Midbrain (tissue), 1 donor: ENCODE measurements at places on chromosomes 1 and 21.

GRCh38 chr1:184553845-184554244 lies 167.0 kb downstream of the C1orf21 start:
- DNase-seq: no peak

DNA sequence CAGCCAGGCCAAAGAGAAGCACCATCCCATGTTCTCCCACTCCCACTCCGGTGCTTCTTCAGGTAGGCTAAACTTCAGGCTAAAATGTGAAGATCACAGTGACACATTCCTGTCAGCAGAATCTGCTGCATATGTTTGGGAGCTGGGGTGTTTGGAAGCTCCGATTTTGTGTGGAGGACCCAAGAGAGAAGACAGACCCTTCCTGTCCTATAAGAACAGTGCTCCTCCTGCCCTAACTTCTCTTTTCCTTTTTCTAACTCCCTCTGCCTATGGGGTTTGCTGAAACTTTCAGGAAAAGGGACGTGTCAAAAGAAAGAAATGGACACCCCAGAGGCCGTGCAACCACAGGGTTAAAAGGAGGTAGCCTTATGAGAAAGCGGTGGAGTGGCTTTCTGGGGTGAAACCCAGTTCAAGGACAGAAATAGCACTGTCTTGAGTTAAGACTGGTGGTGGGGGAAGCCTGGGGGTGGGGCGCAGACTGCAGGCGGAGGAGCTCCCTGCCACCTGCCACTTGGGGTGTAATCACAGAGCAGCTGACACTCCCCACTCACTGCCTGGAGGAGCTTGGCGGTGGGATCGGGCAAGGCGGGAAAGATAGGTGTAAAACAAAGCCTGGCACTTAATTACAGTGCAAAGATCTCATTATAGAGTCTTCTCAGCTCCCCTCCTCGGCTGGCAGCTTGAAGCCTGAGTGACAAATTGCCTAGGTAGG lies 645 bp upstream of the TLR5 start:
- no peak for DNase-seq

DNA sequence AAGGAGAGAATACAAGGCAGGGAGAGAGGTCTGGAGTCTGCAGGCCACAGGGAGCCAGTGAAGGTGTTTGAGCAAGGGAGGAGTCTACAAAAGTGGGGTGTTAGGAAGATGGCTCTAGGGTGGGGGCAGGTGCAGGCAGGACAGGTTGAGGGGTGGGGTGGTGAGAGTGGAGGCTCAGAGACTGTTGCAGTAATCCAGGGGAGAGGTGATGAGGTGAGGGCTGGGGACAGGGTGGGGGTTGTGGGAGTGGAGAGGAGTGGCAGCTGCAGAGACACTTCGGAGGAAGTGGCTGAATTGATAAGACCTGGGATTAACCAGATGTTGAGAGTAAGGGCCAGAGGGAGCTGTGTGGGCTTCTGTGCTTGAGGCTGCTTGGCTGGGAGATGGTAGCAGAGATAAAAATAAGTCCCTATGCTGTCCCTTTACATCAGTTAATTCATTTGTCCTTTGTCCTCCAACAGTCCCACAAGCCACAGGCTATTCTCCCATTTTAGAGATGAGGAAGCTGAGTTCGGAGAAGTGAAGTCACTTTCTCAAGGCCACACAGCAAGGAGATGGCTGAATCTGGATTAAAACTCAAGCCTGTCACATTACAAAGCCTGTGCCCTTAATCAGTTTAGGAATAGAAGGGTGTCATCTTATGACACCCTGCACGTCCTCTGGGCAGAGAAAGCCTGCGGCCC lies 54.8 kb upstream of the SYNC start:
- no peak for DNase-seq

GRCh38 chr1:17865912-17866739 lies 111.0 kb downstream of the ACTL8 start:
- DNase-seq: no peak

- no peak for DNase-seq
Observed at GRCh38 chr1:203124011-203124410, 3.5 kb upstream of the ADORA1 start.

DNA sequence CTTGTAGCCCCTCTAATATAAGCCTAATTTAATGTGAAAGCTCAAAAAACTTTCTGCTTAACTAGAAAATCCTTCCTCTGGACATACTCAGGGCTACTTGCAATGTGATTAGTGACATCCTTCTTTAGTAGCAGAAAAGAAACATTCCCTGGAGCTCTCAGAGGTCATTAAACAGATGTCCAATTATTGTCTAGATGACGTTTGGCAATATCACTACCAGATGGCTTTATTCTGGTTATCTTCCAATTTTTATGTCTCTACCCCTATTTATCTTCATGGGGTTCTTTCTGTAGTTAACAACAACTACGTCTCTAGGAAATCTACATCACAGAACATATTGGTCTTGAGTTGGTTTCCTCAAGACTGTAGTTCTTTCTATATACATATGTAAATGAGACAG lies 44.2 kb downstream of the CTH start:
- no peak for DNase-seq

DNA sequence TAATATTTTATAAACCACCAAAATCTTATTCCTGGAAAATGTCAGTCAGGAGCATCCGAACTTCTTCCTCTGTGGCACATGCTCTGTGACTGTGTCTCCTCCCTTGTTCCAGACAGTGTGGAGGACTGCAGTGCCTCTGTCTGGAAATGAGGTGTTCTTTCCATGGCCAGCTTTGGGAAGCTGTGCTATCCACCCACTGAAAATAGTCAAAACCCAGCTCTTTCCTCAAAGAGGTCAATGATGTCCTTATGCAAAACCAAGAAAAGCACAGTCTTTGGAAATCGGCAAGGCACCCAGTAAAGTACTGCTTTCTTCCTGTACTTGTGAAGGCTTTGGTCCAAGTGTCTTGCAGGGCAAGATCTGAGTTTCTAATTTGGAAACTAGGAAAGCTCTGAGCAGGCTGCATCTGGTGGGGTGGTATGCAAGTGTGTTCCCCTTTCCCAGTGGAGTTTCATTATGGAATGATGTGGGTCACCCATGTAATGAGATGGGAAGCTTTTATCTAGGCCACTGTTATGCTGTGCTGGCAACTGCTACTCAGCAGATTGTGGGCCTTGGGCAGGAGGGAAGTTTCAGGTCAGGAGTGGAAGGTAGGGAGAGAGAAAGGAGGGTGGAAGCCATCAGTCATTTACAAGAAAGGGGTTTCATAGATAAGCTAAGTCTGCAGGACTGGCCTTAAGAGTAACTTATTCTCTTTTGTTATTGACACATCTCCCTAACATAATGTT lies 6.0 kb downstream of the KIAA0040 start:
- DNase-seq: no peak

- DNase-seq: no peak
Observed at GRCh38 chr1:236282425-236282716, 613 bp upstream of the ERO1B start.

- DNase-seq: peak; percentile 60
Observed at GRCh38 chr21:42844411-42845113, 34.8 kb downstream of the WDR4 start.

DNA sequence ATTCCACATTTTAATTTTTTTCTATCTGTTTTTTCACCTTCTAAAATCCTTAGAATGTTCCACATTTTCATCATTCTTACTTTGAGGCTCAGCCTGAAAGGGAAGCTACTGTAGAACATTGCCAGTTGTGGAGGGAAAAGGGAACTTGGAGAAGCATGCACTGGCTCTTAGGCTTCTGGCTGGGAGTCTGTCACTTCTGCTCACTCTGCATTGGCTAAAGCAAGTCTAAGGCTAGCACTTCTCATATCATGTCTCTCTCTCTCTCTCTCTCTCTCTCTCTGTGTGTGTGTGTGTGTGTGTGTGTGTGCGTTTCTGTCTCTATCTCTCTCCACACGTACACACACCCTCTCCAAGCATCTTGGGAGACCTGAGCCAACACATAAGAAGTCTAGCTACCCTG lies 49.6 kb upstream of the ADAR start:
- no peak for DNase-seq

DNA sequence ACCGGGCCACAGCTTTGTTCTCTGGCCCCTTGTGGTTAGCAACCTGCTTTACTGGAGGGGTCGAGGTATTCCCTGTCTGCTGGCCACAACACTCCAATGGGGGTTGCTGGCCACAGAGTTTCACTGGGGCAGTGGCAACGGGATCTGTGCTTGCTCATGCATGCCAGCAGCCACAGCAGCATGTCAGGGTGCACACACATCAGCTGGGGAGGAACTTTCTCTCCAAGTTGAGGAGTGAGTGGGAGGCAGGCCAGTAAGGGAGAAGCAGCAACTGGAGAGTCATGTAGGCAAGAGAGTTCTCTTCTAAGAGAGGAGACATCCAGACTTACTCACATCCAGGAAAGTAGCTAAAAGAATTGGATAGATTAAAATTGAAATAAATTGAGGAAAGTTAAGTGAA lies 38.0 kb downstream of the SAMD13 start:
- no peak for DNase-seq

- no peak for DNase-seq
Observed at GRCh38 chr1:87464022-87464490, 135.4 kb downstream of the LMO4 start.

- DNase-seq: no peak
Observed at GRCh38 chr1:173410794-173411236, 66.3 kb upstream of the PRDX6 start.

- DNase-seq: no peak
Observed at GRCh38 chr1:153515504-153516394, 20.0 kb downstream of the S100A6 start.
